Activated naive CD4-positive, alpha-beta T cell treated with anti-CD3 and anti-CD28 coated beads, Interleukin-2, amount 50 U/mL, for 72 hours (primary cell): ENCODE measurements at places on chromosomes 3 and 15.

DNA sequence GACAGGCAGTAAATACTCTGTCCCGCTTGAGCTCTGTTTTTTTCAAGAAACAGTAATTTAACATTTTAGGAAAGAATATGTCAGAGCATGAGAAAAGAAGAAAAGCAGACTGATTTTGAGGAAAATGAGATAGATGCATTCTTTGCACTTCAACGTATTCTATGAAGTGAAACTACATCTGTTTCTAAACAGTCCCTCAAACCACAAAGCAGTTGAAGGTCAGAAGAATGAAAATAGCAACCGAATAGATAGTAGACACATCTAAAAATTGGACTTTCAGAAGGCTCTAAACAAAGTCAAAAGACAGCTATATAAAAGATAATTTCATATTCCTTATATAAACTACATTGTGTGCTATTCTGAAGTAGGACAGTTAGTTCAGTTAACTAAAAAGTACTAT is 172.6 kb upstream of the LRRC3B start:
- no peak for DNase-seq

DNA sequence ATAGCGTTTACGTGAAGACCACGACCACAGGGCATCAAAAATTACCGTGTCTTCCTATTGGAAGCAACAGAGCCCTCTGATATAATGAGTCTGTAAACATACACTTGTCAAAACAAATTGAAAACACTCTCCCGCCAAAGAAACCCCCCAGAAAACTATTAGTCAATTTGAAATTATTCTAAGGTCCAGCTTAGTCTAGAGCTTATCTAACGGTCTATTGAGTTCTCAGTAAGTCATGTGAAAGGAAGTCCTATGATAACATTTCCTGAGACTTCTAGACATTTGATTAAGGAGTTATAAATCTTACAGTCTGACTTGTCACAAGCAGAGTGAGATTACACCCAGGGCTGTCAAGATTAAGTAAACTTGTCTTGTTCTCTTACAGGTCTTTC is 356.3 kb downstream of the FOXP1 start:
- DNase-seq, result no peak

- no peak for DNase-seq
These were observed 71.4 kb upstream of the PLSCR4 start for GRCh38 chr3:146322216-146322817.

- DNase-seq, result no peak
These were observed 98.9 kb upstream of the TLE3 start for GRCh38 chr15:70196372-70197316.

DNA sequence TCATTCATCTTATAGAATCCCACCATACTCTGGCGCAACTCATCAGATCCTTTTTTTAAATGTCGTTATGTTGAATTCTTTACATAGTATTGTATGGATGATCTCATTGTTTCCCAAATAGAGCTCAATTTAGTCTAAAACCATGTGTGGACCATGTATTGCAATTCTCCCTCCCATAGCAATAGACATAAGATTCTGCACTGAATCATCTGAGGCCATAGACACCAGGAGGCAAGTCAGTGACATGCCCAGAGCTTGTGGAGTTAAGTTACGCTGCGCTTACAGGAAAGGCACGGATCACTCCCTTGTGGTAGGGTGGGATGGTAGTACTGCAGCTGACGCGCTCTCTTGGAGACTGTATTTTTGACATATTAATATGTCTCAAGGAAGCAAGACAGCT is 211.0 kb downstream of the GABRB3 start:
- no peak for DNase-seq
